Esophagus squamous epithelium (tissue), 5 donors: ENCODE measurements at places on chromosomes 2 and 18.

DNA sequence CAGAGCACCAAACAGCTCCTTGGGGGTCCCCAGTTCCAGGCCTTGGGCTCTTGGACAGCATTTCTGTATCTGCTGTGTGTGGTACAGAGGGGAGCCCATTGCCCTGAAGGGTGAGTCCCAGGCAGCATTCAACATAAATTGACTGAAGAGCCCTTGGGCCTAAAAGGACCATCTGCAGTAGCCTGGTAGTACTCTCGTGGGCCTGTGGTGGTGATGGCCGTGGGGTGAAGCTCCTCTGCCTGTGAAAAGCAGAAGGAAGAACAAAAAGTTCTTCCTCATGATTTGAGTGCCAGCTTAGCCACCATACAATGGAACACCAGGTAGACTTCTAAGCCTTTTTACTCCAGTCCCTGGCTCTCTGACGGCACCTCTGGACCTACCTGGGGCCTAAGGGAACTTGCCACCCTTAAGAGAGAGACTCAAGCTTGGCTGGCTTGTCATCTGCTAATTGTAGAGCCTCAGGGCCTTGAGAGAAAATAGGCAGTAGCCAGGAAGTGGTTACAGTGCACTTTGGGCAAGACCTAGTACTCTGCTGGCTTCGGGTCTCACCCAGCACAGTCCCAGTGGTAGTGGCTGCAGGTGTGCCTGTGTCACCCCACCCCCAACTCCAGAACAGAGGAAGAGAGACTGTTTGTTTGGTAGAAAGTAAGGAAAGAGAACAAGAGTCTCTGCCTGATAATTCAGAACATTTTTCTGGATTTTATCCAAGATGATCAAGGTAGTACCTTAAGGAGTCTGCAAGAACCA, 84.6 kb upstream of the CERS6 start:
- no peak for DNase-seq

- DNase-seq = no peak
Observed at GRCh38 chr2:85485815-85486214, 53.2 kb upstream of the MAT2A start.

DNA sequence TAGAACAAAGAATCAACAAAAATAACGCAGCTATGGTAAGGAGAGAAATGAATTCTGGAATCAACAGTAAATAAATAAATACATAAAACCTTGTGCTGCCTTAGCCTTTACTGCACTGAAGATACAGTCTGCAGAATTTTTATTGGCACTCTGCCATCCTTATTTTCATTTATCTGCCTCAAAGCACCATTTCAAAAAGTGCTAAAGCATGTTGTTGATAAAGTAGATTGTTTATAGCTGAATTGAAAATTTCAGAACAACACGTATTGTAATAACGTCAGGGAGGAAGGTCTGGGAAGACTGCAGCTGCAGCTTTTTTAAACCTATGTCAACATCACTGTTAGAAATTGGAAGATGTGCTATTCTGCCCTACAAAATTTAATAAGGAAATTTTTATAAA, 787.2 kb downstream of the PLCL1 start:
- DNase-seq = no peak

DNA sequence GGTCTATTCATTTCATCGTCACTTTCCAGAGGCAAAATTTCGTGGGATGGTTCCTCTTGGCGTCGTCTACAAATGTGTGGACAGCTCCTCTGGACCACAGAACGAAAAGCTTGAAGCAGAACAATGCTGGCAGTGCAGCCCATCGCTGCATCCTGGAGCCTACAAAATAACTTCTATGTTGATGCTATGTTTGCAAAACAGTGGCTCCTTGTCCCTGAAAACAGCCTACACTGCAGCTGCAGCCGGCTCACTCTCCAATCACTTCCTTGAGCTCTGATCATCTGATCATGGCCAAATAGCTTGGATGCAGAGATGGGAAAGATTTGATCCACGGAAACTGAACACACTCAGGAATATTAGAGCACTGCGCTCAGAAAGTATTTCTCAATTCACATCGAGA, 60.0 kb downstream of the DOCK10 start:
- no peak for DNase-seq

DNA sequence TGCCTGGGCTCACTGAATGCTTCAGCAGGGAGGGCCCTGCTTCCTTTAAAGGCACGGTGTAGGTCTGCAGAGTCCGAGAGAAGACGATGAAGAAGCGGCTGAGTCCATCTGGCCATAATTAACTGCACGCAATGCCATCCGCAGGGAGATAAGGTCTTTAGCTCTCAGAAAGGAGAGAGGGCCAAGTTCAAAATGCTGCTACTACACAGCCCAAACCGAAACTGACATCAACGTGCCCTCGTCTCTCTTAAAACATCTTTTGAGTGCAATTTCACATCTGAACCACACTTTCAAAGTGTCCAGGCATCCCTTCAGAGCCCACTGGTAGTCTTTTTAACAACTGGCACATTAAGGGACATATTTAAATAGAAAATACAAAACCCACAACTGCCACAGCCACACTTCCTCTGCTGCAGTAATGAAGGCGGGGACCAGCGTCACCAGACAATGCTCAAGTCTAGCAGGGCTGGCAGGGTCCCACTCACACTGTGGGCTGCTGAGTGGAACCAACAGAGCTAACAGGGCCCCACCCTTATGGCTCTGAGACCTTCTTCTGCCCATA, 35.8 kb downstream of the ST3GAL5 start:
- peak; percentile 18 for DNase-seq

- DNase-seq = no peak
Observed at GRCh38 chr2:240143276-240143675, 2.8 kb upstream of the OTOS start.

DNA sequence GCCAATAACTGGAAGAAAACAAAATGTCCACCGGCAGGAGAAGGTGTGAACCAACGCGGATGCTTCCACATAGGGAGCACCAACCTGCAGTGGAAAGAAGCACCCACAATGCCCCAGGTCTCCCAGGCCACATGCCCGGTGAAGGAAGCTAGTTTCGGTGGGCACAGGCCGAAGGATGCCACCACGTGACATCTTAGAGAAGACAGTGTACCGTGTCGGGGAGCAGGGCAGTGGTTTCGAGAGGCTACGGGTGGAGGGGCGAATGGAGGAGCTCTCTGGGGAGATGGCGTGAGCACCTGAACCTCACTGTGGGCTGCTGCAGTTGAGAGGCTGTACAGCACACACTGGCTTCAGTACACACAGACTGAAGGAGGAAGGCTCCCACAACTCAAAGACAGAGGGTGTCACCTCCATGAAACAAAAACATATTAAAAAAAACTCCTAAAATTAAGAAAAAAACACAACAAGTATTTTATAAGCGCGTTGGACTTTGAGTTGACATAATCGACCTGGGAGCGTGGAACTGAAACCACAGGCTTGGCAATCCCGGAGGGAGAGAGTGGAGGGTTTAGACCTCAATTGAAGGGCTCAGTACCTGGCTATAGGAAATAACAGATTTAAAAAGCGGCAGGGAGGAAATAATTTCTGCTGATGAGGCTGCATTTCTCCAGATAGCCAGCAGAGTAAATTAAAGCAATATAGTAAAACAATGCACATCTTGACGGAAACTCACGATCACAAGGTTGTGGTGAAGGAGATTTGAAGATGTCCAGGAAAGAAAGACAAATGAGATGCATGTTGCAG, 160.1 kb downstream of the RTP5 start:
- DNase-seq = no peak

GRCh38 chr2:130310881-130311280, 31.8 kb upstream of the IMP4 start:
- DNase-seq = no peak

- no peak for DNase-seq
Observed at GRCh38 chr2:231315896-231316295, 79.6 kb upstream of the B3GNT7 start.

- no peak for DNase-seq
Observed at GRCh38 chr2:239523954-239524330, 123.1 kb upstream of the HDAC4 start.

DNA sequence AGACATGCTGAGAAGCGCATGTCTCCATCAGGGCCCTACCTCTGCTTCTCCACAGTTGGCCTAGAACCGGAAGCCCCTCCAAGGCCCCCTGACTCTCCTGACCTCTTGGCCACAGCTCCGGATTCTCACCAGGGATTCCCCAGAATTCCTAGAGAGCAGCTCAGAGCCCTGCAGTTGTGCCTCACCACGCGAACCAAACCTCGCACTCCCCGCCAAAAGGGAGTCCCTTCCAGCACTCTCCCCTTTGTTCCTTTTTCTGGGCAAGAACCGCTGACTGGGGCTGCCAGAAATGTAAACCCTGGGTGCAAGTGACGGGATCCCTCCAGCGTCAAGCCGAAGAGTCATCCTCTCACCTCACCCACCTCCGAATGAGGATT, 36.7 kb downstream of the AFF3 start:
- no peak for DNase-seq

- DNase-seq = no peak
Observed at GRCh38 chr18:3207565-3207964, 12.2 kb downstream of the MYOM1 start.

DNA sequence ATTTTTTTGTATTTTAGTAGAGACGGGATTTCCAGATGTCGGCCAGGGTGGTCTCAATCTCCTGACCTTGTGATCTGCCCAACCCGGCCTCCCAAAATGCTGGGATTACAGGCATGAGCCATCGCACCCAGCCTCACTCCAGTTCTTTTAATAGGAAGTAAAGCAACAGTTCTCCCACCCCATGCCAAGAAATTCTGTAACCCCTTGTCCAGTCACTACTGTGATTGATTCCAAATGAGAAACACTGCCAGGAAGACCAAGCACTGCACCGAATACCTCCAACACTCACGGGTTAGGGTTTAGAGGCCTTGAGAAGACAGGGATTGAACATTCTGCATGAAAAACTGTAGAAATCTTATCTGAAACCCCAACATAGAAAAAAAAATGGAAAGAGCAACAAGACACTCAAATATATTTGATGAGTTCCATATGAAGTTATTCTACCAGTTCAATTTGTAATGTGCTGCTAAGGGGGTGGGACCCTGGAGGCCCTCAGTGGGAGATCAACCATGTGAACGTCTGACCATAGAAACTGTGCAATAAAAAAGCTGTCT, 48.2 kb upstream of the BIN1 start:
- DNase-seq = no peak

DNA sequence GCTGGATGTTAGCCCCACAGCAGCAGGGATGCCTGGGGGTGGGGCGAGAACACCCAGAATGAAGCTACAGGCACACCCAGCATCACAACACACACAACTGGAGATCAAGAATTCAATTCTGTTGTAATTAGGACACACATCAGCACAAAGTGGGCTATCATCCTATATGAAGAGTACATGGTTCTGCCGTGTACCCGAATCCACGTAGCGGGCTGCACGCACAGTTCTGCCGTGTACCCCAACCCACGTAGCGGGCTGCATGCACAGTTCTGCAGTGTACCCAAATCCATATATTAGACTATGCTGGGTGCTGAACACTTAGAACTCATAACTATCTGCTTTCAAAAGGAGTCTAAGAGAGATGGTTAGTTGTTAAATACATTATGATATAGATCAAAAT, 86.5 kb downstream of the EIPR1 start:
- no peak for DNase-seq

GRCh38 chr2:30636311-30636710, 170.9 kb downstream of the CAPN13 start:
- no peak for DNase-seq

GRCh38 chr18:38751898-38752297, 1186.3 kb upstream of the CELF4 start:
- no peak for DNase-seq

DNA sequence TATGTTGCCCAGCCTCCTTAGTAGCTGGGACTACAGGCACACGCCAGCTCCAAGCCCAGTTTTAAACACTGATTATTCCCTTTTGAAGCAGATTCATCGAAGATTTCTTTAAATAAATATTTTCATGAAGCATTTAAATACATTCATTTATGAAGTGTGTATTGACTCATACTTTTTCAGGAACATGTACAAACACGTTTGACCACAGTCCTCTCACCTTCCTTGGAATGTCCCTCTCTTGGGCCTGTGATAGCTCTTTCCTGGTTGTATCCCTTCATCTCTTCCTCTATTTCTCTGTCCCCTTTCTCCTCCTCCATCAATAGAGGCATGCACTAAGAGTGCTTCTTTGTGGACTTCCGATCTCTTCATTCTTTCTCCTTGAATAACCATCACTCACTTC, 2.5 kb downstream of the PSTPIP2 start:
- no peak for DNase-seq

- no peak for DNase-seq
Observed at GRCh38 chr18:54880395-54881105, 52.3 kb downstream of the RAB27B start.

DNA sequence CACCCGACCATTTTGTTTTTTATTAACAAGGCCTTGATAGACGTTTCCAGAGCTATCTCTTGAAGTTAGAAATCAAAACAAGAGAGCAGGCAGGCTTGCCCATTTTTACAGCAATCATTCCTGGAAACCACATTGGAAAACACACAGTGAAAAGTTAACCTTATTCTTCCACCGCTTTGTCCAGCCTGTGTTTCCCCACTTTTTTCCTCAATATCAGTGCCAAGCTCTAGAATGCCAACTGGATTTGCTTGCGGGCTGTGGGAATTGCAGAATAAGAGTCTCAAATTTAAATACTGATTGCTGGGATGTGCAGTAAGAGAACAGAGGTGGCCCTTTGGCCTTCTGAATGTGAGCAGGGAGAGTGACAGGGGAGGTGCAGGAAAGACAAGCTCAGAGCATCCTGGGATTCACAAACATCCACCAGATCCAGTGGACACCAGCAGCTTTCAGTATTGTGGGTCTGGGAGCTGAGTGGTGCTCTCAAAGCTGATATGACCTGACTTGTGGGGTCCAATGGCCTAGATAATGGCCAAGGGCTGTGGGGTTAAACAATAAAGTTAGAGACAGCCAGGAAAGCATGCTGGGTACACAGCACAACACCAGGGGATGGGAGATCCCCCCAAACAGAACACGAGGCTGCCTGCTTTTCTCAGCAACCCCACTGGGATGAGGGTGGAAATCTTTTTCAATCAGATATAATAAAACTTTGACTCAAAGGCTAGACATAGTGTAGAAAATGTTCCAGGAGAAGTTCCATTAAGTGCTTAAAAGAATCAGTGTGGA, 15.5 kb downstream of the CYP1B1 start:
- DNase-seq = no peak

GRCh38 chr2:18971069-18971378, 381.7 kb upstream of the NT5C1B start:
- no peak for DNase-seq

GRCh38 chr2:212227755-212228154, 310.8 kb downstream of the ERBB4 start:
- no peak for DNase-seq

DNA sequence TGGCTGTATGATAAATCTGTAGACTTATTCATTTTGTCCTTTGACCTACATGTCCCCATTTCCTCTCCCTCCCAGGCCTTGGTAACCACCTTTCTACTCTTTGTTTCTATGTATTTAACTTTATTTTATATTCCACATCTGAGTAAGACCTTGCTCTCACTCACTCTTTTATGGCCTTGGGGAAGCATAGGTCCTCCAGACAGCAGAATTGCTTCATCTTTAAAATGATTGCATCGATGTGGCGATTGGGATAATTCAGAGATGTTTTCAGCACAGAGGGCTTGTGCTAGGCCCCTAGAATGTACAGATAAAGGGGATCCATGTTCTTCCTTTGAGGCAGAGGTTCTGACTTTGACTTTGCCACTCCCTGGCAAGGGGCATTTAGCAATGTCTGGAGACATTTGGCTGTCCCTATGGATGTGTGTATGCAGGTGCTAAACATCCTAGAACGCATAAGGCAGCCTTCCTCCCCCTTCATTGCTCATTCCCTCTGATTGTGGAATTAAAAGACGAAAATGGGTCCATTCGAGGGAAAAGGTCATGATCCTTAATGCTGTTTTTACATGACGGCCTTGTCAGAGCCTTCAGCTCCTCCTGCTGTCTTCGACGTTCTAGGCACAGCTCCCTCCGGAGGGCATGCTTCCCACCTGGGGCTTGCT, 1.2 kb upstream of the GPR39 start:
- DNase-seq = no peak
